ENCODE measurements at places on chromosomes 6 and 20.

DNA sequence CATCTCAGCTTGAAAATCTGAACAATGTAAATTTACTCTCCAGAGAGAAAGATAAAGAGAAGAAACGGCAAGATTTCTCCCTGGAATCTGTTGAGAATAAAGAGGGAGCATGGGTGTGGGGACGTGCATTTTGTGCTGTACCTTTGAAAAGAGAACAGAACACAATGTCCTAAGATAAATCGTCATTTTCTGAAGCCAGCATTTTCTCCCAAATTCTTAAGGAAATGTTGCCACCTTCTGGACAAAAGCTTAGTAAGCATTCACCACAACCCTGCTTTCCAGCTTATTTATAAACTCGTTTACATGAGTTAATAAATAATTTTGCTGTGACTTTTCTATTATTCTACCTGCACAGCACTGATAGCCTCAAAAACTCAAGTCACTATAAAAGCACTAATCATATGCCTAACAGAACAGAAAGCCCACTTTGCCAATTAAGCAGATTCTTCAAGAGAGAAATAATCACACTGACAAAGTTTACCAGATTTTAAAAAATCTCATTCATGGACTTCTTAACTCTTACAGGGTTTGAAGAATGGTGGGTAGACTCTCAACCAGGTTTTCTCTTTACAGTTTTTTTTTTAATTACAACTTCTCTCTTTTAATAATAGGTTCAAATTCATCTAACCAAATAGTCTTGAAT, 155.8 kb downstream of the MBOAT1 start:
- DNase-seq, result peak; percentile 56

GRCh38 chr20:1720226-1720625, 62.6 kb upstream of the SIRPG start:
- no peak for DNase-seq

DNA sequence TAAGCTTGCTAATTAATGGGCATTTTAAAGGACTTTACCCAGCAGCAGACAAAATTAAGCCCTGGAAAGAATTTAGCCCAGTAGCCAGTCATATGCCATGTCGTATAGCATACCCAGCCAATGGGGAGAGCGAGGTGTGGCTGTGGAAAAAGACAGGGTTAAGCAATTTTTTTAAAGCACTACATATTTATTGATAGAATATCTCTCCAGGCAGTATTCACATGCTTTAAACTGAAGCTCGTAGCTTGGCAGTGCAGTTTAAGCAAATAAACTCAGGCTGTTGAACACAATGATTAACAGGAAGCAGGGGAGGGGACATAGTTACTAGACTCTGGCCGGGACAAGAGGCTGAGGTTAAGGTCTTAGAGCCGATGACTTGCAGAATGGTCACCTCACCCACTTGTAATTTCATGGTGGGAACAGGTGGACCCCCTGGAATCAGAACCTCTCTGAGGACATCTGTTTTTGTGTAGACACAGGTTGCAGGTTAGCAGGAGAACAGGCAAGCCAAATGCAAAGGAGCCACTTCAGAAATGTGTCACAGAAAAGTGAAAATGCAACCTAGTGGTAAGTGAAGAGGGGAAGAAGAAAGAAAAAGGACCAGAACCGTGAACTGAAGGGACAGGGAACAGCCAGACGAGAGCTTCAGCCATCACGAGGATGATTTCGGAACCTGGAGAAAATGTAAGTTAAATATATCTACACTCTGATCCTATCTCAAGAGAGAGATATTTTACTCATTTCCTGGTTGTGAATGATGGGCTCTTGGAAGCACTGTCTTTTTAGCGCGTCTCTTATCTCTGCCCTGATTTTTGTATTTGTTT, 7.2 kb downstream of the GCNT2 start:
- DNase-seq, result peak; percentile 66

DNA sequence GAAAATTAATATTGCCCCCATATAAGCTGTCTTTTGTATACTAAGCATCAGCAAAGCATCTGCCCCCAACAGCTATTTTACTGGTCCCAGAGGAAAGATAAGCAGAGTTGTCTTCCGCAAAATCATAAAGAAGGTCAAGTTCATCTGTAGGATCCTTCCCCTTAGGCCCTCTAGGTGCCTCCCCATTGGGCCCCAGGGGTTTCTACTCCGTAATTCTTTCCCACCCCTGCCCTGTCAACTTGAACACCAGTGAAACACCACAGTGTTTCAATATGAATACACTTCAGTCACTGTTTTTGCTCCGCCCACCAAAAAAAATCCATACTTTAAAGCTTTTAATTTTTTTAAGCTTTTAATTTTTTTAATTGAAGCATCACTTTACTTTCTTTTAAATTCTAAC, 159.2 kb downstream of the ATXN1 start:
- no peak for DNase-seq

DNA sequence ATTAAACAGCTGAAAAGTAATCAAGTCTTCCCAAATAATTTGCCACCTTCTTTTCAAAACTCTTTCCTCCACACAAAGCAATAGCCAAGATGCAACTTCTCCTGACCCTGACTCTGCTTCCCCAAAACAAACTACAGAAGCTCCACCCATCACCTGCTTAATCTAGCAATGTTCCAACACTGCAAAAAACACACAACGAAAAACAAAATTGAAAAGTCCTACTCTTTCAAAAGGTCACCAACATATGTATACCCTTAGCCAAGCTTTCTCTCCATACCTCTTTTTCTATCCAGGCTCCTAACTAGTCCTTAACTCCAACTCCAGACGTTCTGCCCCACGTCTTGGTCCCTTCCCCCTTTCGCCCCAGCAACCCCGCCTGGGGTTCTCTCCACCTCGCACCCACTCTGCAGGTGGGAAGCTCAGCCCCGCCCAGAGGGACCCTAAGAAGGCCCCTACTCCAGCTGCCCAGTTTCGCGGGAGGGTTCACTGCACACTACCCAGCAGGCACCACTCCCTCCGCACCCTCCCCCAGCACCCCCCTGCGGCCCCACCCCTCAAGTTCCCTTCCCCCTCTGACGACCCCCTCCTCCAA, 717 bp downstream of the CSNK2A1 start:
- peak; percentile 43 for DNase-seq

DNA sequence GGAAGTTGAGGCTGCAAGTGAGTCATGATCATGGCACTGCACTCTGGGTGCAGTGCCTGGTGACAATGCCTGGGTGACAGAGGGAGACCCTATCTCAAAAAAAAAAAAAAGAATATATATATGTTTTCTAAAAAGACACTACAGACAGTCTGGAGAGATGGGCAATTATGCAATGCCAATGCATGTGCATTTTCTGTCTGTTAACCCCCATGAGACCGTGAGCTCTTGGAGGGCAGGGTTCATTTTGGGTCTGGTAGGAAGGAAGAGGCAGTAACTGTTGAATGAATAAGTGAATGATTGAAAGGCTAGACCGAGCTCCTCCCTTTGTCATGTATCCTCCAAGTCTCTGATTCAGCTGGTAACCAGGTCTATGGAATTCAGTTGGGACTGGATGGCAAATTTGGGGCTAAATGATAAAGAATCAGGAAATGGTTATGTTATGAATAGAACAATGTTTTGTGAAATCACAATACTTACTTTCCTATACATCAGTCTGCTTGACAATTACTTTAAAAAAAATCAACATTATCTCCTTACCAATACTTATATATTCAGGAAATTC, 5.6 kb upstream of the BLCAP start:
- DNase-seq, result no peak

- no peak for DNase-seq
Observed at GRCh38 chr6:162050579-162050978, 677.0 kb downstream of the PRKN start.

- DNase-seq, result peak; percentile 7
Observed at GRCh38 chr6:127446356-127446755, 12.8 kb downstream of the KIAA0408 start.

All from suppressor macrophage (primary cell).